ENCODE measurements at places on chromosomes 11 and 22.

- no peak for DNase-seq
These were observed 13.3 kb downstream of the CREB3L1 start for GRCh38 chr11:46290598-46291309.

DNA sequence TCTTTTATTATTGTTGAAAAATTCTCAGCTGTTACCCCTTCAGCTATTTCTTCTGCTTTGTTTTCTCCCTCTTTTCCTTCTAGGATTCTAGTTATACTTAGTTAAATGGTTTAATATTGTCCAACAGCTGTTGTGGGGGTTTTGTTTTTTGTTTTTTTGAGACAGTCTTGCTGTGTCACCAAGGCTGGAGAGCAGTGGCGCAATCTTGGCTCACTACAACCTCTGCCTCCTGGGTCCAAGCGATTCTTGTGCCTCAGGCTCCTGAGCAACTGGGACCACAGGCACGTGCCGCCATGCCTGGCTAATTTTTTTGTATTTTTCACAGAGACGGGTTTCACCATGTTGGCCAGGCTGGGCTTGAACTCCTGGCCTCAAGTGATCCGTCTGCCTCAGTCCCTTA lies 12.7 kb downstream of the SDHAF2 start:
- no peak for DNase-seq

DNA sequence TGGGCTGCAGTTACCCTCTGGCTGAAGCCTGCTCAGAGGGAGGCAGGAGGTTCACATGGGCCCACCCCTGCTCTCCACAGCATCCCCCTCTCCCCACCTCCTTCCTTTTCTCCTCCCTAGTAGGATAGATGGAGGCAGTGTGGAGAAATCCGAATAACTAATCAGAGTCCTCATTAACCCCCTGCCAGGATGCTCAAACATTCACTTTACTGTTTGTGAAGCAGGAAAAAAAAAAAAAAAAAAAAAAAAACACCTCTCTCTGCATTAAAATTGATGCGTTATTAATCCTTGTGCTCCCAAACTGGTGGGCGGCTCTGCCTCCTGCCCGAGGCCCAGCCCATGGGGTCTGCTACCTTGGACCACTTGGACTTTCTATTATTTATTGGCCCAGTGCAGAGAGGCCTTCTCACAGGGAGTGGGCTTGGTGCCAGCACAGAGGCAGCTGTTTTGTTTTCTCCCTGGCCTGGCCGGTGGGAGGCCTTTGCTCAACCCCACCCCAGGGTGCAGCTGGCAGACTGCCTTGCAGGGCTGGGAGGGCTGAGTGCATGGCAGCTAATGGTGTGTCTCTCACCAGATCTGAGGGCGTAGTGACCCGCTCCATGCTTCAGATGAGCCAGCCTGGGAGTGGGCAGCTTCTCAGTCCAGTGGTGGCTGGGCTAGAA lies 150.7 kb downstream of the PKNOX2 start:
- peak; percentile 13 for DNase-seq

DNA sequence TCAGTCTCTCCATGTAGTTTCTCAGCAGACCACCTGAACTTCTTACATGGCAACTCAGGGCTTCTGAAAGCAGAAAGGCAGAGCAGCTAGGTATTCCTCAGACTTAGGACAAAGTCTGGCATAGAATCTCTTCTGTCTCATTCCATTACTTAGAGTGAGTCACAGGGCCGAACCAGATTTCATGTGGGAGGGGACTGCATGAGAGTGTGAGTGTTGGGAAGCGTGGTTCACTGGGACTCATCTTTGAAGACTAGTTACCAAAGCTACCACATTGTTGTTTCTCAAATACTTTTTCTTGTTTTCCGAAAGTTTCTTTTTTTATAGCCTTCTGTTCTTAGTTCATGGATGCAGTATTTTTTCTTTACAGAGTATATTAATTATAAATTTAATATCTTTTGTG lies 36.1 kb upstream of the SCN3B start:
- no peak for DNase-seq

DNA sequence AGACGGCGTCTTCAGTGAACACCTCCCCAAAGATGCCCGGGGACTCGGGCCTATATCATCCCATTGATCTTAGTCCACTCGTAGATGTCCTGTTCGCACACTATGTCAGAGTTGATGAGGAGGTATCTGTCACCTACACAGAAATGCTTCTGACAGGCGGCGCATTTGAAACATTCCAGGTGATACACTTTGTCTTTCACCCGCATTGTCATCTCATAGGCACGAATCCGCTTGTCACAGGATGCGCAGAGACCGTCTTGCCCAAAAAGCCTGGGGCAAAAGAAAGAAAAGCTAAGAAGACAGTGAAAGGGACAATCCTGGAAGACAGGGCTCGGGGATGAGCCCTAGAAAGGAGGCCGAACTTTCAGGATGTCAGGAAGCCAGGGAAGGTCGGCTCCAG lies 32.6 kb downstream of the LMO2 start:
- DNase-seq: no peak

- DNase-seq: no peak
These were observed 8.8 kb upstream of the WNT11 start for GRCh38 chr11:76214968-76215548.

GRCh38 chr11:30458541-30458940 lies 127.6 kb downstream of the MPPED2 start:
- no peak for DNase-seq

GRCh38 chr11:61377461-61378160 lies 14.8 kb upstream of the TMEM216 start:
- no peak for DNase-seq

DNA sequence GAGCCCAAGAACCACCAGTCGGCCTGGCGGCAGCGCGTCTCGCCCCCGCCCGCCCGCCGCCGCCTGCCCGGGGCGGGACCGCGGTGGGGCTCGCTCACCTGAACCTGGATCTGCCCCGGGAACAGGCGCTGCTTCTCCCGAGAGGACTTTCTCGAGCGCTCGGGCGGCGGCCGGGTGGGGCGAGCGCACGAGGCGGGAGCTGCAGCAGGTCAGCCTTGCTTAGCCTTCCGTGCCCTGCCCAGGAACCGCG lies 133 bp downstream of the MYH9 start:
- no peak for DNase-seq

DNA sequence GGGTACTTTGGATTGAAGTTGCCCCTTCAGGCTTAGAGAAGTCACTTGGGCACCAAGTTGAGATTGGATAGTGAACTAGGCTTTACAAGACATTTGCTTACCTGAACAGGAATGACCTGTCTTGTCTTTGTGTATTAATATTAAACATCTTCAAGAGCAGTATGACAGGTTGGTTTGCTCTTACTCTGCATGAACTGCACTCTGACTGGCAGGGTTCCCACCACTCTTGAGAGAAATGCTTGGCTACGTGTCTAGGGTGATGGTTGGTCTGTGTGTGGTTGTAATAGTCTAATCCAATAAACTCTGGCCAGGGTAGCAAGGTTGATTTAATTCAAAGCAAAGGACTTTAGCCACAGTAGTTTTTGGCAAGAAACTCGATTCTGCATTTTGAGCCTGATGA lies 20.1 kb upstream of the SPTBN2 start:
- DNase-seq: no peak

GRCh38 chr22:49735901-49736421 lies 91.7 kb downstream of the BRD1 start:
- no peak for DNase-seq

All from DMS 273 treated with DMSO at 0.1 percent for 48 hours (cell line).